Brain pericyte (primary cell): ENCODE measurements at places on chromosomes 7 and 10.

- no peak for DNase-seq
Measured at GRCh38 chr10:106740-107139, 28.5 kb upstream of the ZMYND11 start.

DNA sequence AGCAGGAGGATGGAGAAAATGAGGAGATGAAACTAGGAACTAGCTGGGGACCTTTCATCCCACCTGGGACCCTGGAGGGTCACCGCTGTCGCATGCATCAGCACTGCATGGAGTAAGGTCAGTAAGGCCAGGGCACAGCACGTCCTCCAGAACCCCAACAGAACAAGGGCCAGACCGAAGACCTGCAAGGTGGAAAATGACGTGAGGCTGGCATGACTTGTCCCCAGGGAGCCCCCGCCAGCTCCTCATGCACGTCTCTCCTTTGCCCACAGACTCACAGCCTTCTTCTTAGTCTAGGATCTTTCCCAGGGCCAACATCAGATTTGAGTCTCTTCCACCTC is 4.7 kb downstream of the ZNF488 start:
- no peak for DNase-seq

DNA sequence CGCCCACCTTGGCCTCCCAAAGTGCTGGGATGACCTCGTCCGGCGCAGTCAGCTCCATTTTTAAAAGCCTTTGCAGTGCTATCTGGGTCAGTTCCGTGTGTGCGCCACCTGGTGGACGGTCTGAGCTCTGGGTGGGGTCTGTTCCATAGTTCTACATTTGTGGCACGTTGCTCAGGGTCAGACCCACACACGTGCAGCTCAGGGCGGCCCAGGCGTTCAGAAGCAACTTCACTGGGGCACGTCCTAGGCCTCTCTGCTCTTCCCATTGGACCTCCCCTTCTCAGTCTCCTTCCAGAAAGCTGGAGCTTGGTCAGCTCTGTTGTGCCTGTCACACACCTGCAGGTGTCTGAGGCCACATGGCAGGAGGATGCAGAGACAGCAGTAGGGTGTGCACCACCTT is 137.9 kb downstream of the DNAJB6 start:
- DNase-seq = no peak

DNA sequence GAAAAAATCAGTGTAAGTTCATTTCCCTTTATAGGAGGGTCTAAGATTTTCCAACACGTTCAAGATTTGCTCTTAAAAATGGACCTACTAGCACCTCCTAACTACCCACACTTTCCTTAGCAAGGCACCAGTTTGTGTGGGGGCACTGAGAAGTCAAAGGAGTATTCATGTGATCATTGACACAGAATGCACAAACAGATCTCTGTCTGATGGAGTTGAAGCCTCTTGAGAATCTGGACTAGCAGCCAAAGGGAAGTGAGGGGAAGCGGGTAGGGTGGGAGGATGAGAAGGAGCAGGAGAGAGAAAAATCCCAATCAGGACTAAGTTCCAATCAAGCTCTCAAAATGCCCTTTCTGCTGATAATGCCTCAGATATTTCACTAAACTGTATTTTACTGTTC is 4.1 kb downstream of the MMS19 start:
- DNase-seq = no peak

DNA sequence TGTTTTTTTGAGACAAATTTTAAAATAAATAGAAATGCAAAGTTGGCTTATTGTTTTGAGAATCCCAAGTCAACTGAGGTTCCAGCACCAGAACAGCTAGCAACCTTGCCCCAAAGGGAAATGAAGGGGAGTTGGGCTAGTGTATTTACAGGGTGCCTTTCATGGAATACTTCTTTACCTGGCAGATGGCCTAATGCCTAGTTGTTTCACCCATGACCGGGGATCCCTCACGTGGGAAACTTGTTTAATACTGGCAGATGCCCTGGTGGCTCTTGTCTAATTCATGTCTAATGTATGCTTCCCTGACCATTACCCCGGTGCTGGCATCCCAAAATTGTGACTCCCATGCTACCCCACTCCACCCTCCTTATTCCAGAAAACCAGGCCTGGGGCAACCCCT is 861.1 kb upstream of the ZWINT start:
- DNase-seq = no peak

- no peak for DNase-seq
Measured at GRCh38 chr7:155260498-155260872, 37.2 kb upstream of the INSIG1 start.

DNA sequence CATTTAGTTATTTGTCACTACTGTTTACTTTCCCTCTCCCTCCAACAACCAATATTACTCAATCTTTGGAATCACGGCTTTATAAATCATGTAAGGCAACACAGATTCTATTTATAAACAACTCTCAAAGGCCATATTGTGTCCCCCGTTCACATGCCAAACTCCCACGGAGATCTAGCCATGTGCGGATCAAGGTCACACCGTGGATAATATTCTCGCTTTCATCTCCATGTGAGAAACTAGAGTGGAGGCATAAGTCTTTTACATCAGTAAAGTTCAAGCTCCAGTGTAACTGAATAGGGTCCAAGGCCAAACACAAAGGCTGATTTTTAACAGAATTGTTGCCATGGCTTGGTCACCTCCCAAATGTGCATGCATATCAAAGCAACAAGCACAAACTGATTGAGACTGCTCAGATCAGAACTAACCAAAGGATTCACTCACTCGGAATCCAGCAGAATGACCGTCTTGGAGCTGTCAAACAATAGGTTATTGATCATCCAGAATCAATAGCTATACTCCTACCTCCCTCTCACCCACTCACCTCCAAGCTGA is 569.5 kb upstream of the LRRN3 start:
- DNase-seq = no peak

GRCh38 chr7:21276471-21277035 is 151.3 kb upstream of the SP4 start:
- DNase-seq = no peak

GRCh38 chr7:148684289-148684830 is 14.3 kb upstream of the CUL1 start:
- no peak for DNase-seq

DNA sequence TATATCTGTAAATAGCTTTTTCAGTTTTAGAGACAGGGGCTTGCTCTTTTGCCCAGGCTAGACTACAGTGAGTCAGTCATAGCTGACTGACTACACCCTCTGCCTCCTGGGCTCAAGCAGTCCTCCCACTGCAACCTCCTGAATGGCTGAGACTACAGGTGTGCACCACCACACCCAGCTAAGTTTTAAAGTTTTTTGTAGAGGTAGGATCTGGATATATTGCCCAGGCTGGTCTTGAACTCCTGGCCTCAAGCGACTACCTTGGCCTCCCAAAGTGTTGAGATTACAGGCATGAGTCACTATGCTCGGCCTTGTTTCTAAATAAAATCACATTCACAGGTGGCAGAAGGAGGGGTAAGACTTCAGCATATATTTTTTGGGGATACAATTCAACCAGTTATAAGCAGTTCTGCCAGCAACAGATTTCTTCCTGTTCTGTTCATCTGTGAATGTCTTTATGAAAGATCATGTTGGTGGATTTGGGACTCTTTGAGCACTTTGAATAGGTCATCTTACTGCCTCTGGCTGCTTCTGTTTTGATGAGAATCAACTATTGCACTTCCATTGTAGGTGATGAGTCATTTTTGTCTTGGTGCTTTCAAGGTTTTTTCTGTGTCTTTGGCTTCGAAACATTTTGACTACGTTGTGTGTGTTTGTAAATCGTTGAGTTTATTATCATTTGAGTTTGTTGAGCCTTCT is 15.7 kb downstream of the RBM33 start:
- no peak for DNase-seq
